Left ventricle myocardium inferior (tissue), 1 donor: ENCODE measurements at places on chromosomes 6 and 20.

- H3K27me3 ChIP-seq, result no peaks in the 10 kb centered on the region
- no peak overlapping the region for H3K4me3 ChIP-seq
- no peak overlapping the region for H3K27ac ChIP-seq
- no peak for DNase-seq
- peaks cover 38% of the 10 kb centered on the region for H3K4me1 ChIP-seq
Measured at GRCh38 chr20:846894-847278, 13.4 kb downstream of the FAM110A start.

DNA sequence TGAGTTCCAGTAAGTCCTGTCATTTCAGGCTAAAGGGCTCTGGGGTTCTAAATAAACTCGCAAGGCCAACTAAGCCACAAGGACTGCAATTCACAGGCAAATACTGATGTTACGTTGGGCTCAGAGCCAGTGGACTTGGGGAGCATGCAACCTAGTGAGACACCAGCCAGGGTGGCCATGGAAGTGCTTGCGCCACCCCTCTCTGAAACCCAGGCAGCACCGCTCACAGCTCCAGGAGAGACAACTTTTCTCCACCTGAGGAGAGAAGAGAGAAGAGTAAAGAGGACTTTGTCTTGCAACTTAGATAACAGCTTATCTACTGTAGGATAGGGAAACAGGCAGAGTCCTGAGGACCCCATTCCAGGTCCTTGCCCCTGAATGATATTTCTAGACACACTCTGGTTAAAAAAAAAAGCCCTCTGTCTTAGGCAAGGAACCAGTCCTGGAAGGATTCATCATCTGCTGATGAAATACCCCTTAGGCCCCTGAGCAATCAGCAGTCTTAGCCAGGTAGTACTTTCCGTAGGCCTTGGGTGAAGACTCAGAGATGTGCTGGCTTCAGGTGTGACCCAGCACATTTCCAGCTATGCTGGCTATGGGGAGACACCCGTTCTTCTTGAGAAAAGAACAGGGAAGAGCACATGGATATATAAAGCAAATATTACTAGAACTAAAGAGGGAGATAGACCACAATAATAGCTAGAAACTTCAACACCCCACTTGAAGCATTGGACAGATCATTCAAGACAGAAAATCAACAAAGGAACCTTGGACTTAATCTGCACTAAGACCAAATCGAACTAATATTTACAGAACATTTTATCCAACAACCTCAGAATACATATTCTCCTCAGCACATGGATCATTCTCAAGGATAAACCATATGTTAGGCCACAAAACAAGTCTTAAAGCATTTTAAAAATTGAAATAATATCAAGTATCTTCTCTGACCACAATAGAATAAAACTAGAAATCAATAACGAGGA lies 31.5 kb upstream of the TBC1D32 start:
- H3K27me3 ChIP-seq, result peaks cover 7% of the 10 kb centered on the region
- H3K4me3 ChIP-seq, result no peak overlapping the region
- H3K36me3 ChIP-seq, result no peaks in the 10 kb centered on the region
- DNase-seq, result no peak

- no peaks in the 10 kb centered on the region for H3K27me3 ChIP-seq
- no peak overlapping the region for H3K4me3 ChIP-seq
- H3K36me3 ChIP-seq, result peaks cover 38% of the 10 kb centered on the region
- DNase-seq, result no peak
Measured at GRCh38 chr20:47265984-47266383, 90.5 kb downstream of the ZMYND8 start.

GRCh38 chr6:145380186-145380585 lies 355.1 kb downstream of the EPM2A start:
- no peak for DNase-seq
- H3K27ac ChIP-seq, result no peak overlapping the region
- H3K4me1 ChIP-seq, result no peaks in the 10 kb centered on the region
- H3K27me3 ChIP-seq, result no peaks in the 10 kb centered on the region
